NCI-H2227 treated with DMSO at 0.1 percent for 48 hours (cell line): ENCODE measurements at places on chromosomes 2 and 18.

GRCh38 chr2:97806738-97807618, 93.6 kb downstream of the ZAP70 start:
- DNase-seq, result peak; percentile 66

GRCh38 chr18:63773551-63773950, 1.7 kb upstream of the SERPINB7 start:
- no peak for DNase-seq

DNA sequence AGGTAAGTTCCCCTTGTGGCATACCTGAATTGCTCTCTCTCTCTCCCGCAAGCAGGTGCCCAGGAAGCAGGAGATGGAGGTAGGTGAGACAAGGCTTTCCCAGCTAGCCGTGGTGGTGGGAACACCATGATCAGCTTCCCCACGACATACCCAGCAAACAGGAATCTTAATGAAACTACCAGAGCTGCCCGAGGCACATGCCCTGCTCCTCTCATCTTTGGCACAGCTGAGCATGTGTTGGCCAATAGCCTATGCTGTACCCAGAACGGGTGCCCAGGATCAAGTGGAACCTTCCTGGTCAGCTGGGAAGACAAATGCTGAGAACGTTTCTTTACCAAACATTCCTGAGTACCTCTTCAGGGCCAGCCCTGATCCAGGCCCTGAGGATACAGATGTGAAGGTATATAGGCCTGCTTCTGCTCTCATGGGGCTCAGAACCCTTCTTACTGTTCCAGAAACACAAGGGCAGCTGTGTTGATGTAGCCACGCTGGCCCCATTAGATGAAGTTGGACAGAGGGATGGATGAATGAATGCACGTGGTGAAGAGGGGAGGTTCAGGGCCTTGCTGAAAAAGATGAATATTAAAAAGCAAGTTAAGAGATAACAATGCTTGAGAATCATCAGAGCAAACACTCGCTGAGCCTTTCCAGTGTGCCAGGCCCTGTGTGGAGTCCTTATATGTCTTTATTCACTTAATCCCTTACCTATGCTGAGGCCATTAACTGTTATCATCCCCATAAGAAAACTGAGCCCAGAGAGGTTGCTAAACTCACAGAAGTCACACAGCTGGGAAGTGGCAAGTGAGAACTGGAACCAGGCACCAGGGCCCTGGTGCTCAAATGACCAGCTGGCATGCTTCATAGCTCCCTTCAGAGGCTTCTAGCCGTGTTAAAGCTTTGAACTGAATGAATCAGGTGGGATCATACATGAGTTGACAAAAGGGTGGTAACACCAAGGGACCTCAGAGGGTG, 68.8 kb upstream of the TMEM247 start:
- DNase-seq, result no peak

- no peak for DNase-seq
Measured at GRCh38 chr18:8965398-8965797, 137.1 kb upstream of the NDUFV2 start.

DNA sequence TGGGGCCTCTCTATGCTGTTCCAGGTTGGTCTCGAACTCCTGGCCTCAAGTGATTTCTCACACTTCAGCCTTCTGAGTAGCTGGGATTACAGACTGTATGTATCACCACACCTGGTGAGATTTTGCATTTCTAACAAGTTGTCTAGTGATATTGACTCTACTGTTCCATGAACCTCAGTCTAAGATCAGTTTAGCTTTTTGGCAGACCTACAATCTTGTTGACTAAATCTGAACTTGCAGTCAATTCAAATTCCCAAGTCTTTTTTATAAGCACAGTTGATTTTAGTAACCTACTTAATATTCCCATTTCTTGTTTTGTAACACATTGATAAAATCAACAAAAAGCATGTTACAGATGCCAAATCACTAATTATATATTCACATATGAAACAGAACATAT, 266.1 kb upstream of the CYP26B1 start:
- no peak for DNase-seq

GRCh38 chr2:27776097-27776496, 4.6 kb downstream of the MRPL33 start:
- no peak for DNase-seq

- DNase-seq, result no peak
Measured at GRCh38 chr18:26386002-26386401, 159.8 kb downstream of the TAF4B start.

- DNase-seq, result no peak
Measured at GRCh38 chr2:164964700-164965099, 9.4 kb upstream of the SLC38A11 start.

- no peak for DNase-seq
Measured at GRCh38 chr2:151952691-151953456, 124.7 kb upstream of the ARL5A start.

GRCh38 chr18:49081511-49082155, 130.9 kb upstream of the SMAD7 start:
- no peak for DNase-seq

DNA sequence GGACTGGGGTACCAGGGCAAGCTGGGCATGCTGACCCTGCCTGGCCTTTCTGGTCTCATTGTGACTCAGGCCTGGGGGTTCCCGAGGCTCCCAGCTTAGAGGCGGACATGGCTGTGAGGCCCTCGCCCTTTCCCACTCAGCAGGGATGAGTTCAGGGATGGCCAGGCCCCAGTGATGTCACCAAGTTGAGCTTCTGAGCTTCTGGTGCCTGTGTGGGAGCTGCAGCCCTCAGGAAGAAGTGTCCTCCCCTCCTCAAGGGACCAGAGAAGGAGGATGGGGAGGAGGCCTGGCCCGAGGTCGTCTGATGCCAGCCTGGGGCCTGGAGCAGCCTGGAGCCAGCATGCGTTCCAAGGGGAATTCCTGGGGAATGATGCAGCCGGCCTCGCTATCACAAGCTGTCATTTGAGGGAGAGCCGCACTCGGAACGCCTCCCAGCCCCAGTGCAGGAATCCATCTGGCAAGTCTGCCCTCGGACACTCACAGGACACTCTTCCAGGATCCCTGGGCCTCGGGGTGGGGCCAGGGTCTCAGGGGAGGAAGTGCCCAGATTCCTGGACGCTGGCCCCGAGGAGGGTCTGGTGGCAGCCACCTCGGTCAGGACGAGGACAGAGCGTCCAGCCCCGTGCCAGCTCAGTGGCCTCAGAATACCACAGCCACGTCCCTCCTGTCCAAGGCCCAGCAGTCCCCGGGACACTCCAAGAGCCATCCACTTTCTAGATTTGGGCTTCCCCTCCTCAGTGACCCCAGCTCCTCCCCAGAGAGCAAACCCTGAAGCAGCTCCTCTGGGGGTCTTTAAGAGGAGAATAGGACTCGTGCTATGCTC, 61.2 kb upstream of the GPC1 start:
- DNase-seq, result no peak

DNA sequence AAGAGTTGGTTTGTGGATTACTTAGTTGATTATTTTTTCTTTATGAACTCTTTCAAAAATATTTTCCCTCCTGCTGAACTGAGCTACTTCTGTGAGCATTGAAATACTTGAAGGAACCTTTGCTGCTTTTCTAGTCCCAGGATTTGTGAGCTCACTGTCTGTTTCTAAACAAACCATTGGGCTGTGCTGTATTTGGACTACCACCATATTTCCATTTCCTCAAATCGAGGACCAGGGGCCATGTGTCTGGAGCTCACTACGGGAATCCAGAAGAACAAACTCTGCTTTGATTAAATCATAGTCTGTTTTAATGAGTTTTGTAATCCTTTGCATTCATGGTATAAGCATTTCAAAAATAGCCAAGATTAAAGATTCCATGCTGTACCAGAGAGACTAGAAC, 1.3 kb downstream of the MRPL33 start:
- DNase-seq, result no peak

GRCh38 chr2:45102579-45103117, 93.4 kb upstream of the SIX2 start:
- DNase-seq, result no peak

- no peak for DNase-seq
Measured at GRCh38 chr2:97919858-97920257, 75.9 kb downstream of the TMEM131 start.

- DNase-seq, result no peak
Measured at GRCh38 chr2:2178921-2179320, 152.2 kb downstream of the MYT1L start.

DNA sequence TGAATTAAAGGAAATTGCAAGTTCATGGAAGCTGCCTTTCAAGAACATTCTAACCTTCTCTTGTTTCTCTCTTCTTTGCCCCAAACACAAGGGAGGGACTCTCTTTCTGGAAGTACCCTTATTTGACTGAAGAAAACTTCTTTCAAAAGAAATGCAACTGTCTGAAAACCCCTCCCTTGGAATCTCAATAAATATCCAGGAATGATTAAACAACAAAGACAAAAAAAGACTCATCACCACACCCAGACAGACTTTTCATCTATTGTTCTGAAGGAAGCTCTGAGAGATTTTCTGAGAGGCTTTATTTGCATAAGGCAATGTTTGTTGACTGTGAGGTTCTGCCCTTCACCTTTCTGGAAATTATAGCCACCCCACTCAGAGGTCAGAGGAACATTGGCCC, 1260.9 kb downstream of the LRP1B start:
- DNase-seq, result no peak

DNA sequence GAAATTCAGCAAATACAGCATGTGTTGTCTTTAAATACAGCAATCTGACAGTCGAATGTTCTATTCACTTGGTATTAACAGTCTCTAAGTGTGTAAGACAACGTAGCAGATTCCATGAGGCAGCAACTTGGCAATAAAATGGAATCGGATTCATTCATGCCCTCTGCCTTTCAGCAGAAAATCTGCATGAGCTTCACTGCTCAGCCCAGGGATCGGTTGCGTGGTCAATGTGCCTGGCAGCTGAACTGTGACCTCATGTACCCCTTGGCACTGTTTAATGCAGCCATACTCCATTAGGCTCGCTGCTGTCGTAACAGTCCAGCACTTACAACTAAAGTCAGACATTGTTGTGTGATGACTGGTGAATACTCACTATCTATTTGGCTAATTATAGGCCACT, 17.7 kb upstream of the RGPD4 start:
- DNase-seq, result no peak

- no peak for DNase-seq
Measured at GRCh38 chr2:220499225-220499624, 871.8 kb downstream of the SLC4A3 start.

DNA sequence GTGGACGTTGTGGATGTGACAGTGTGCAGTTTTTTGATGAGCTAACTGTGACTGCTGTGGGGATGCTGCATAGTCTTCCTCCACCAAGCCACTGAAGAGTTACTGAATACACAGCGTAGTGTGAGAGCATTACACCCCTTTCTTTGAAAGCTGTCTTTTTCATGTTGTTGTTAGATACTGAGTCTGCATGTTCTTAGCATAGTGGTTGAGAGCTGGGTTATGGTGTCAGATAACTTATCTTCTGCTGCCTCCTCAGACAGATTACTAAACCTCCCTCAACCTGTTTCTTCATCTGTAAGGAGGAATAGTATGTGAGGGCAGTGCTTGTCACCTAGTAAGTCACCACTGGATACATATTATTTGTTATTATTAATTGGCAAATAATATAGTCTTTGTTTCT, 63.2 kb downstream of the CEP192 start:
- DNase-seq, result no peak

DNA sequence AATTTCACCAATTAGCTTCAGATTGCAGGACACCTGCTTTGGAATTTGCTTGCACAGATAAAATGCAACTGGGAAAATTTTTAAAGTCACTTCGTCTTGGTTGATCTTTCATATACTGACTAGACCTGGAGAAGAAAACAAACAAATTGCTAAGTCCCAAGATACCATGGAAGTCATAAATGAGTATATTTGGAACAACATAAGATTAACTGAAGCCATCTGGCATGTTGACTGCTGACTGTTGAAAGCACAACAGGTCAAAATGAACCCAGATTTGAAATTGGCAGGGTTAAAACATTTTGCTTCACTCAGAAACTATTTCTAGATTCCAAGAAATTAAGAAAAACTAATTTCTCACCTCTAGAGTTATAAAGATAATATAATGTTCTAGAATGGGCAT, 470.7 kb downstream of the LPIN1 start:
- no peak for DNase-seq

DNA sequence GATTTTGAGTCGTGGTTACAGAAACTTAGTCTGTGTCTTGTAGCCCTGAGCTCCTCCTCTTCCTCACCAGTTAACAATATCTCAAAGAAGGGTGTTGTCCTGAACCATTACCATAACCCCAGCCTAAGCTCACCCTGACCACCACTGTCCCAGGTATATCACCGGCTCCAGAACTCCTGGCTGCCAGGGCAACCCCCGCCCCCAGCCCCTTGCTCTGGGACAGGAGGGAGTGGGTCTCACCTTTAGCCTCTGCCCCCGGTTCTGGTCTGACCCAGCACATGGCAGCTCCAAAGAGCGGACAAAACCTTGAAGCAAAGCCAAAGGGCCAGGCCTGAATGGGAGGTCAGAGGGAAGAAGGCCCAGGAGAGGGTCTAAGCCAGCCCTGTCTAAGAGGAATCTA, 5.6 kb upstream of the PSMD1 start:
- no peak for DNase-seq

DNA sequence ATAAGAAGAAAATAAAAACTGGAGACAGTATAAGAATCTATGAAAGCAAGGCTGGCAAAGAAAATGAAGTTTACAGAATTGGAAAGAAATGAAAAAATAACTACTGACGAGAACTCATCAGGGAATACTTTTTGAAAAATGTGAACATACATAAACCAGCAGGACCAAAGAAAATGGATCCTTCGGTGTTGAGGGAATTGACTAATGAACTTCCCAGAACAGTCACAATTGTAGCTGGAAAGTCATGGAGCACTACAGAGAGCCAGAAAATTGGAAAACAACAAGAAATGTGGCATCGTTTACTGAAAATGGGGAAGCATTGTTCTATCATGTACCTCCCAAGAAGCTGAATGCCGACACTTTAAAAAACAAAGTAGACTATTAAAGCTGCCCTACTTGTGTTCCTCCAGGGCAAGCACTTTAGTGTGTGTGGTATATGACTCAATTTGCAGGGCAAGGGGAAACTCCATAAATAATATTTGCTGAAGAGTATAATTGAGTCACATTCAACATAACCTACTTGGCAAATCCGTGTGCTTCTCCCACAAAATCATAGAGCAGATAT, 1221.6 kb upstream of the NRXN1 start:
- DNase-seq, result no peak

DNA sequence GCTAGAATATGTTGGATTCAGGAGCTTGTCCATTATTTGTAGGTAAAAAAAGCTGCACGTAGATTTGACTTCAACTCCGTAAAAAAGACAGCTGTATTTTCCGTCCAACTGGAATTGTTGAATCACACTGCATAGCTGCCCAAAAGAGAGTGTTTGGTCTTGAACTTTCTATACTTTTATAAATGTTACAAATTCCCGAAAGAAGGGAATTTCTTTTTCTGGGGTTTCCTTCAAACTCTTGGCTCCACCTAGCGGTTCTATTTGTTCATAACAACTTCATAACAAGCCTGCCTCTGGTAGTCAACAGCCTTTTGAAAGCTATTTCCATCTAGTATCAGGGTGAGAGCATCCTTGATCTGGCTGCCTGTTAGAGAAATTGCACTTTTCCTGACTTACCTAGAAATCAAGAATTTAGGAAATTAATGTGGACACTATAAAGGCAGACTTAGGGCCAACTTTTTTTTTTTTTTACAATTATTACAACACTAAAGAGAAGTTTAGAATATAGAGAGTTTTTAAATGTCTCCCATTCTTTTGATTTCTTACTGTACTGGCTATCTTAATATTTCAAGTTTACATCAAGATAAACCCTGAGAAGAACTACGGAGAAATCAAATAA, 48.1 kb downstream of the TMEM185B start:
- DNase-seq, result peak; percentile 67

GRCh38 chr2:43274055-43274454, 47.6 kb upstream of the ZFP36L2 start:
- DNase-seq, result no peak

- DNase-seq, result no peak
Measured at GRCh38 chr2:217413193-217413592, 553.3 kb upstream of the TNP1 start.

GRCh38 chr2:170843656-170844055, 27.0 kb downstream of the GAD1 start:
- DNase-seq, result no peak
